Mucosa of descending colon (tissue), 3 donors: ENCODE measurements at places on chromosomes 12 and 14.

DNA sequence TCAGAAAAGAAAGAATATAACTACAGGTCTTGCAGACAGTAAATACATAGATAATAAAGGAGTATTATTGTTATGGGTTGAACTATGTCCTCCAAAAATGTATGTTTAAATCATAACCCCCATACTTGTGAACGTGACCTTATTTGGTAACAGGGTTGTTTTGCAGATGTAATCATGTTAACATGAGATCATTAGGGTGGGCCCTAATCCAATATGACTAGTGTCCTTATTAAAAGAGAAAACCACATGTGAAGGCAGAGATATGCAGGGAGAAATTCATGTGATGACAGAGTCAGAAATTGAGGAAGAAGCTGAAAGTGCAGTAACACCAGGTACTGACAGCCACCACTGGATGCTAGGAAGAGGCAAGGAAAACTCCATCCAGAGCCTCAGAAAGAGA, 29.0 kb downstream of the MAGOHB start:
- no peak for DNase-seq

DNA sequence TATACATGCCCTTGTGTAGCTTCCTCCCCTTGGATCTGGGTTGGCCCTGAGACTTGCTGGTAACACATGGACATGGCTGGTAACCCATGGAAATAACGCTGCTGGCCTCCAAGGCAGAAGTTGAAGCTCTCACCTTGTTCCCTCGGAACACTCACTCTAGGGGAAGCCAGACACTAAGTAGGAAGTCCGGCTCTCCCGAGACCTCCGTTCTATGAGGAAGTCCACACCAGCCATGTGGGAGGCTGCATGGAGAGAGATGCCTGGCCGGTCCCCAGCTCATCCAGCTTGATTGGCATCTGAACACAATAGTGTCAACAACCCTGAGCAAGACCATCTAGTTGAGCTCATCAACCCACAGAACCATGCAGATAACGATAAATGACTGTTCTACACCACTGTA, 39.7 kb upstream of the VRK1 start:
- no peak for DNase-seq

DNA sequence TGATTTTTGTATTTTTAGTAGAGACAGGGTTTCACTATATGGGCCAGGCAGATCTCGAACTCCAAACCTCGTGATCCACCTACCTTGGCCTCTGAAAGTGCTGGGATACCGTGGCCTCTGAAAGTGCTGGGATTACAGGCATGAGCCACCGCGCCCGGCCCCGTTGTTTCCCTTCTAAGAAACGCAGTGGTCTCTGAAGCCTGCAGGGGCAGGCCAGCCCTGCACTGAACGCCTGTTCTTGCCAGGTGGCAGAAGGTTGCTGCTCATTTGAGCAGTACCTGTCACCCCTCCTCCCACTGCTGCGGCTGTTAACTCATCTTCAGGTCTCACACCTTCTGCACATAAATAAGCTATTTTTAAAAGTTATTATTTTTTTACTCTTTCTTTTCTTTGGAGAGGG, 24.3 kb downstream of the GPRC5A start:
- DNase-seq: no peak

DNA sequence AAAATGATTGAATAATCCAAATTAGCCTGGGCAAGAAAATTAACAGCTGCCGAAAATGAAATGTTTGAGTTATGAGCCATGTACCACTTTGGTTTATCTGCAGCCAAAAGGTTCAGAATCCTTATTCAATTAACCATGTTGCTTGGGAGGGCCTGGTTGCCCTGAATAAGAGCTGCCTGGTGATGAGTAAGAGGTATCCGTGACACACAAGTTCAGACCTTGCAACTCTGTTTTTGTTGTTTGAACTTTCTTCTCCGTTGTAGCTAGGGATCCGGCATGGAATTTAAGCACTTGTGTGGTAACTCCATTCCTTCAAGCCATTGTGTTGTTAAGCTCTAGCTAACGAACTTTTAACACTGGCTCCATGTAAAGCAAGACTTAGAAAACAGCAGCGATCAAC, 35.7 kb downstream of the FOXA1 start:
- no peak for DNase-seq

DNA sequence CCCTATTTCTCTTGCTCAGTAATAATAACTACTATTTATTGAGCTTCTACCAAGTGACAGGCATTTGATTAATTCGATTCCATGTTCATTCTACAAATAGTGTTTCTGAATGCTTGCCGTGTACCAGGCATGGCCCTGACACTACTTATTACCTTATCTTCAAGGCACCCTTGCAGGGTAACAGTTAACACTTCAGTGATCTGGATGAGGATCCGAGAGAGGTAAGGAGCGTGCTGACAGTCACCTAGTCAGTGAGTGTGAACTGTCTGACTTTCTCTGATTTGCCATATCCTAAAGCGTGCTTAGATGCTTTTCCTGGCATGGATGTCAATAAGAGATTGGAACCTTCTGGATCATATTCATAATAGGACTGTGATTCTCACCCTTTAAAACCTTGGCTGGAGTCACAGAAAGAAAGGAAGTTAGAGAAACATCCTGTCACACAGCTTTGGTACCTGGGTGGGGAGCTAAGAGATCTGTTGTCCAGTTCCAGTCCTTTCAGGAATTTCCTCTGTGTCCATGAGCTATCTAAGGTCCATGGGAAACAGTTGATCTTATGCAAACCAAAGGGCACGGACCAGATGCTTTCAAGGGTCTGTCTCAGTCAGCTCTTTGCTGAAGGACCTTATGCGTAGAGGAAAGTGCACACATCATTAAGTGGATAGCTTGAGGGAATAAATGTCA, 54.8 kb downstream of the PPFIBP1 start:
- DNase-seq: no peak

GRCh38 chr12:118649765-118650585, 273.6 kb downstream of the SUDS3 start:
- DNase-seq: no peak

DNA sequence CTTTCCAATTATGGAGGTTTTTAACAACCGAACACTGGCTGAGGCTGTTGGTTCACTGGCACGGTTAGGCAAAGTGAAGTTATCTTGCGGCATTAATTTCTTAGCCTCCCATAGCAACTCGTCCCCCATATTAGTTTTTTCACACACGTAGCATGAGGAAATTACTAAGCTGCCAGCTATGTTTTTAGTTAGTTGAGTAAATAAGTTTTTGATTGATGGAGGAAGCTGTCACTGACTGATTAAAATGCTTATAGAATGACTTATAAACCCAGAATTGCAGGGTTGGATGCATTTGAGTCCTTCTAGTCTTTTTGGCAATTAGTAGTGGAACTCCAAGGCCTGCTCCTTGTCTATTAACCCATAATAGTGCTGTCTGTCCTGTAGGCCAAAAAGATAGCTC, 97.1 kb downstream of the ALG10 start:
- DNase-seq: no peak

GRCh38 chr14:85254711-85255110, 275.2 kb upstream of the FLRT2 start:
- DNase-seq: no peak

DNA sequence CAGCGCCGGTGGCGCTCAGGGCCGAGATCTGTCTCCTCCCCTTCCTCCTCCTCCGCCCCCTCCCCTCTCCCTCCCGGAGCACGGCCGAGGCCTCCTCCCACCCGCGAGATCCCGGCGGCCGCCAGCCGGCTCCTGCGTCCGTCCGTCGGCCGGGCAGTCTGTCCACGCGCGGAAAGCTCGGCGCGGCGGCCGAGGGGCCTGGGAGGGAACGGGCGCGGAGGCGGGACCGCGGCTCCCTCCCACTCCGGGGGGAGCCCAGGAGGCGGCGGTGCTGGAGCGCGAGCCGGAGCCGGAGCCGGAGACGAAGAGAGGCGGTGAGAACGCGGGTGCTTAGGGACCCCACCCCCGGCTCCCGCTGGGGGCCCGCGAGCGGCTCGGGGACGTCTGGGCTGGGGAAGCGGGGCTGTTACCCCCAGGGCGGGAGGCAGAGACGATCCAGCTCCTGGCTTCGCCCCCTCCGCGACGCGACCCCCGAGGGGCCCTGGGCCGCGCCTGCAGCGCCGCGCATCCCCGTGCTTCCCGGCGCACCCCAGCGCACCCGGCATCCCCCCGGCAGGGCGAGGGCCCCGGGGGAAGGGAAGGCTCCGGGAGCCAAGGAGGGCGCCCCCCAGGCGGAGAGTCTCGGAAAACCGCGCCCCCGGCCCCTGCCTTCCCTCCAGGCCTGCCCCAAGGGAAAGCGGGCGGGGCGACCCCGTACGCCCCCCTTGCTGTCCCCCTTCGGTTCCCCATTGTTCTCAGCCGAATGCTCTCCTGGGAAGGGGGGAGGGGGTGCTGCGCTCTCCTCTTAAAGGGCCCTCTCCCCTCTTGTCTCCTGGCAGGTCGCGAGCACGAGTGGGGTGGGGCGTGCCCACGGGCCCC, at the start of gene DTX1:
Gene DTX1 (plus strand): TSS at position 100 of the 858 bp plus-strand sequence. CDS start 1,463 bp downstream, outside the sequence.
- DNase-seq: no peak

DNA sequence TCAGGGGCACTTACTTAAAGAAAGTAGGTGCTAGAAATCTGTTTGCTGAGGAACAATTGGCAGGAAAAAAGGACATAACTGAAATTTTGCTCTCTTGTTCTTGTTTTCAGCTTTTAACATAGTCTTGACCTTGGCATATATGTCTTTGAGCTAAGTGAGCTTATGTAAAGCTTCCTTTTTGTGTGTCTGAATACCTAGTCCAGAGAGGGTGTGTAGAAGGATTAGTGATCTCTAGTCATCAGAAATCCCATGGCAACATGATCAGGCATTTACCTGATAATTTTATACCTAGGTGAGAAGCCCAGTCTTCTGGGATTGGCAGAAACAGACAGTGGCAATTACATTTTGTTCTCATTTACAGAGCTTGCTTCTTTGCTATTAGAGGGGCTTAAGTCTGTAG, 166.1 kb downstream of the SNAPC1 start:
- no peak for DNase-seq

DNA sequence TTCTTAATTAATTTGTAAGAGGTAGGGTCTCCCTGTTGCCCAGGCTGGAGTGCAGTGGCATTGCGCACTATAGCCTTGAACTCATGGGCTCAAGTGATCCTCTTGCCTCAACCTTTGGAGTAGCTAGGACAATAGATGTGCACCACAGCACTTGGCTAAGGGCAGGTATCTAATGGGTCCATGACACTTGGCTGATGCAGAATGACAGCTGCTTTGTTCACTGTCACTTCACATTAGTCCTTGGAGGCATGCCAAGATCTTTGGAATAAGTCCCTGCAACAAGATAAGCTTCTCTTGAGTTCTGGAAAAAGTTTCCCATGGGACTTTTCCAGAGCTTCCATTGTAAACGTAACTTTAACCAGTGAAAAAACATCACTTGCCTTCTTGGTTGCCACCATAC, 23.4 kb downstream of the COQ6 start:
- no peak for DNase-seq

- DNase-seq: no peak
Observed at GRCh38 chr12:76883151-76883550, 4.3 kb upstream of the CSRP2 start.

GRCh38 chr14:97382616-97383226, 585.5 kb downstream of the VRK1 start:
- no peak for DNase-seq

GRCh38 chr14:67360470-67361206, 510 bp downstream of the EIF2S1 start:
- DNase-seq: no peak

DNA sequence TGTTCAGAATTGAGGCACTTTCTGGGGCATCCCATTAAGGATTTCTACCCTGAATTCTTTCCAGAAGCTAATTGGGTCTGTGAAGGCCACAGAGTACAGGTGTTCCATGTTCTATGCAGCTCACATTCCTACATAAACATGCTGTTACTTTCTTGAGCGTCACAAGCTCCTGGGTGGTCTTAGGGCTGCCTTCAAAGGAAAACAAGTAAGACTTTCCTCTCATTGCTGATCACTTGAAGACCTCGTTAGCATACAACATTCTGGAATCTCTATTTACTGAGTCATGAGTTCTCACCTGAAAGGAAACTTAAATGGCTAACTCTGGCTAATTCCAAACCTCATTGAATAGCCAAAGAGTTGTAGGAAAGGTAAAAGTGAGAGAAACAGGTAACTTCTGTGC, 63.0 kb upstream of the HMGA2 start:
- no peak for DNase-seq

GRCh38 chr14:78469947-78470346, 299.8 kb downstream of the NRXN3 start:
- DNase-seq: no peak

DNA sequence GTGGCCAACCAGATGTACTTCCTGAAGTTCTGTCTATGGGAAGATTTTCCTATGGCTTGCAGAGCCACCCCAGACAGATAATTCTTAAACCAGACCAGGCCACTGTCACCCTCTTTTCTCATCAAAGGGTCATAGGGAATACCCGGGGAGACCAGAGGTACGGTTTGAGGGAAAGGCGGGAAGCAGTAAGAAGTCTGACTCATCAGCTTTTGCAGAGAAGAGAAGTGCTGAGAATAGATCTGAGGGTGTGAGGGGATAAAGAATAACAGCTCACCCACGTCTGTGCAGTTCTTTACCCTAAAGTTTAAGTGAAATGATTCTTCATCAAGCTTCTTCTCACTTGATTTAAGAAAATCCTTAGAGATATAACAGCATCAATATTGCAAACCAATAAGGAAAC, 21.3 kb upstream of the POC1B start:
- no peak for DNase-seq

DNA sequence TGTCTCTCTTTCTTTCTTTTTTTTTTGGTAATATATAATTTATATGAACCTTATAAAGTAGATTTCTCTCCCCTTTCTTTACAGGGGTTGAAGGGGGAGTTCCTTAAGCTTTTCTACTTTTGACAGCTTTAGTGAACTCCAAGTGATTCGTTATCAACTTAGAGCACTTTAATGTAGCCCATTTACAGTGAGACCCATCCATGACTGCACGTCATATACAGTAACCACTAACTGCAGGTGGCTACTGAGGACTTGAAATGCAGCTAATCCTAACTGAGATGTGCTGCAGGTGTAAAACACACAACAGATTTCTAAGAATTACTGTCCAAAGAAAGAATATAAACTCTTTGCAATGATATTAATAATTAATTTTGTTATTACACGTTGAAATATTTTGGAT, 582 bp downstream of the LRRIQ1 start:
- no peak for DNase-seq

GRCh38 chr12:53506450-53506785, 866 bp downstream of the NPFF start:
- no peak for DNase-seq

DNA sequence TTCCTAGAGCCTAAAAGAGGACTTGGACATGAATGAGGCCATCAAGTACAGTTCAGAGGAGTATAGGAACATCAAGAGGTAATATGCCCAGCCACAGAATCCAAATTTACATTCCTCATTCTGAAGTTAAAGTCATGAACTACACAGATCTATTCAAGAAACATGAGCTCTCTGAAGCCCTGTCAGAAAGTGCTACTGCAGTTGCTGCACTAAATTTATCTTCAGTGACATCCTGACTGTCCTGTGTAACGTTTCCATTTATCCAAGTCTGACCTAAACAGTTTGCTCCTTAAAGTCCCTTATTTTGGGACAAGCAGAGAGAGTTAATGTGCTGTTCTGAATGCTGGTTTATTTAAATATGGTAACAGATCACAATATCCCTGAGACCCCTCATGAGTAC, 28.2 kb downstream of the NEK9 start:
- no peak for DNase-seq

GRCh38 chr14:101888182-101888581, 76.2 kb upstream of the DYNC1H1 start:
- DNase-seq: no peak
